Spinal cord (tissue), 10 donors: ENCODE measurements at places on chromosomes 4 and X. TPM values are rescaled to one million over a fixed set of nuclear protein-coding genes. Genes with fewer than 3 reads are reported as not detected.
A peak's percentile ranks its signal among the peaks of the same experiment; 100 is the strongest.

GRCh38 chr4:142467088-142467487 is 379.0 kb downstream of the INPP4B start:
- DNase-seq = no peak

DNA sequence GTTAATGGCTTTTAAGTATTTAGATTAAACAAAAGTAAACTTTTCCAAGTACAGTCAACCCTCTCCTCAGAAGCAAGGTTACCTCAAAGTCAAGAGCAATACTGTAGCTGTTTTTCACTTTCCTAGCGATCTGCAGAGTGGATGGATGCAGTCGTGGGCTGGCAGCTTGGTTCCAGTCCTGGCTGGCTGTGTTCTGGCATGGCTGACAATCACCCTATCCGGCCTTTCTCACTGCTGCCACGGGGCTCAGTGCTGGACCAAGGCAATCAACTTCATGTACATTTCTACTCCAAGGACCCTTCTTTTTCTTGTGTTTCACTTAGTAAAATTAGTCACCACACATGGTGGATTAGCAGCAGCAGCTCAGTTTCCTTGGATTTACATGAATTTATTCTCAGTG is 208.3 kb downstream of the GABRB1 start:
- no peak for DNase-seq

DNA sequence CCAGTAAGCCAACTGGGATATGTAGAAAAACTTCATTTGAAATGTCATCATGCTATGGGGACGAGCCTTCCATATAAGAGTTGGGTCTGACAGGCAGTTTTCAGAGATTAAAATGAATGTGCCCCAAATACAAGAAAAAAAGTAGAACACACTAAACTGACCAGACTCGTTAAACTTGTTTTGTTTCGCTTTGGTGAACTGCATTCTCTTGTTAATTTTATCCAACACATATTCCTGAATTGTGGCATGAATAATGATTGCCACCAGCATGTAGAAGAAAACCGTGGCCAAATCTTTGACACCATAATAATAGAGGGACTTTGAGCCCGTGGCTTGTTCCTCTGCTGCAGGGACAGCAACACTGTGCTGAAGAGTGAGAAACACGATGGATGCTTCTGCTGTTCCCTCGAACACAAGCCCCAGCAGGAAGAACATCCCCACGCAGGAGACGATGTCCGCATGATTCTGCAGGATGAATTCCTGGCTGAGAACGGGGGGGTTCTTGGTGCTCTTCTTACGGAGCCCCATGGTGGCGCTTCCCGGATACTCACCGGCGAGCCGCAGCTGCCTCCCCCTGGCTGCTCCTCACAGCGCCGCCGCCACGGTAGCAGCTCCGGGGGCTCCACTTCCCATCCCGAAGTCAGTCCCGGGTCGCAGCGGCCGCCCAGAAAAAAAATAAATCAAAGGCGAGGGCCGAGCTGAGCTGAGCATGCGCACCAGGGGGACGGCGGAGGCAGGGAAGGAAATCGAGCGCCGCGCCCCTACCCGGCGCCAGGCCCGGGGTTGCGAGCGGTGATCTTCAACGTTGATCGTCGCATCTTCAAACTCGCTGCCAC is at the start of gene TRAM1L1:
Gene TRAM1L1, minus strand, starts transcription at position 711 of the 836 bp plus-strand sequence. Its CDS starts 183 bp downstream, at position 528.
- DNase-seq = peak; percentile 75

GRCh38 chr4:33724685-33725084 is 2519.6 kb downstream of the ARAP2 start:
- DNase-seq = no peak

DNA sequence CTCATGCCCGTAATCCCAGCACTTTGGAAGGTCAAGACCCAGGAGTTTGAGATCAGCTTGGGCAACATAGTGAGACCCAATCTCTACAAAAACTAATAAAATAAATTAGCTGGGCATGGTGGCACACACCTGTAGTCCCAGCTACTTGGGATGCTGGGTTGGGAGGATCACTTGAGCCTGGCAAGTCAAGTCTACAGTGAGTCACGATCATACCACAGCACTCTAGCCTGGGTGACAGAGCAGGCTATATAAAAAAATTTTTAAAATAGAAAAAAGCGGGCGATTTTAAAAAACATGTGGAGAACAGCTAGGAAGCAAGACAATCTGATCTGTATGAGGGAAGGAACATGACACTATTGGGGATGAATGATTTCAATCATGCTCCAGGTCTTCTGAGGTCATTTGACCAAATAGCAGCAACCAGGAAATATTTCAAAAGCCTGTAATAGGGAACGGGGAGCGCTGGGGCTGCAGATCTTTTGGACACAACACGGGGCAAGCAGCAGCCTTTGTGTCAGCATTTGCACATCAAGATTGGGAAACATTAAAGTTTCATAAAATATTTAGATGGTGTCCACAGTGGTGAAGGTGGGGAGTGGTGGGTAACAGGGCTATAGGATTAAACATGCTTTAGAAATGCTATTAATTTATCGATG is 48.3 kb upstream of the GUCY1A1 start:
- no peak for DNase-seq

- no peak for DNase-seq
Measured at GRCh38 chr4:116358633-116359222, 726.6 kb downstream of the TRAM1L1 start.

- no peak for DNase-seq
Measured at GRCh38 chr4:164847016-164847415, 30.0 kb upstream of the APELA start.

DNA sequence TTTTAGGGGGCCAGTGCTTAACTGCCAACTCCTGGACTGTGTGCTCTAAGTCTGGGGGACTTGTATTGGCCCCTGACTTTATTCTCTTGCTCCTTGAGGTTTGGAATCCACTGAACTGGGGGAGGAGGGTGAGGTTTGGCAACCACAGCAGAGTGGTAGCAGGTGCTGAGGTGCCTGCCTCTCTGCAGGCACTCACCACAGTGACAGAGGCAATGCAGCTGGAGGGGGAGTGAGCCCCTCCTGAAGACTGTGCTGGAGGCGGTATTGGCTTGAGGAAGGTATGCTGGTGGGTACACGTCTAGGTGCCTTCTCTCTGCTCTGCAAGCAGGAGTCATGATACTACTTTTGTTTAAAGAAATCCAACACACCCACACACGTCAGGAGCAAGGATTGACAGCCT is 24.6 kb downstream of the CFAP299 start:
- DNase-seq = no peak

DNA sequence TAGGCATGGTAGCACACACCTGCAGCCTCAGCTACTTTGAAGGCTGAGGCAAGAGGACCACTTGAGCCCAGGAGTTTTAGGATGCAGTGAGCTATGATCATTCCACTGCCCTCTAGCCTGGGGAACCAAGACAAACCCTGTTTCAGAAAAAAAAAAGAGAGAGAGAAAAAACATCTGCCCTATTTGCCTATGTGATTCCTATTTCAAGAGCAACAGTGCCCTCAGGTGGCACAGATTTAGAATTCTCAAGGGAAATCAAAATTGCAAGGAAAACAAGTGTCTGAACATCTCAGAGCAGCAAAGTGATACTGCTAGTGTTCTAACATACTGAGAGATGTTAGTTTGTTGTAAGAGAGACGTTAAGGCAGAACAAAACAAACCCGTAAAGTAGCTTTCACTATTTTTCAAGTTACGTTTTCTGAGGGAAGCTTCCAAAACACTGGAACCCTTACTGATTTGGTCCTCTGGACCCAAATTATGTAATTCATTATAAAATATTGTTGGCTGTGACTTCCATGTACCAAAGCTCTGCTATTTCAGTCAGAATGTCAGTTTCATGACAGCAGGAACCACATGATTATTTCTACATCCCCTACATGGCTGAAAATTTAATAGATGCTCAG is 7.9 kb downstream of the BDH2 start:
- DNase-seq = peak; percentile 89

DNA sequence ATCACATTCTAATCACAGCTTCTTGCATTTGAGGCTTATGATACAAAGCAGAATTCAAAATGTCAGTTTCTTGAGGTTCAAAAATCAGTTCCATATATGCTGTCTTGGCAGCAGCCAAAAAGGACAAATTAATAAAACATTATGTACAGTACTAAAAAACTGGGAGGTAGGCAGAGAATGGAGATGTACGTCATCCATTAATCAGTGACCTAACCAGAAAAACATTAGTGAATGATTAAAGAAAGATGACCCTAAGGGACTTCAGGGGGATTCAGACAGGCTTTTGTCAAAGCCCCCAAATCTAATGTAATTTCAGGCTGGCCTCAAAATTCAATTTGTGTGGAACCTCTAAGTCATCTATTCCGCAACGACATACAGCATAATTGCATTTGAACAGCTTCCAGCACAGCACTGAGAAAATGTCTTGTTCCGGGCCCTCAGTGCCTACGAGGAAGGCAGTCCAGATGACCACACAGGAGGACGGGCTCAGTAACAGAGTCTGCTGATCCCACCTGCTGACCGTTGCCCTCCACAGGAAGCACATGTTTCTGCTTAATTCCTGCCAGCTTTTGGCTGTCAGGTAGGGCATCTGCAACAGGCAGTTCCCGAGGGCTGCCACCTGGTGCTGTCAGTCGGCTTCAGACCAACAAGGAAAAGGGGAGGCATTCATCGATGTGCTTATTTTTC is 83.8 kb upstream of the HHIP start:
- peak; percentile 17 for DNase-seq

GRCh38 chr4:4849524-4850193 is 9.8 kb upstream of the MSX1 start:
- no peak for DNase-seq

- DNase-seq = no peak
Measured at GRCh38 chrX:17854531-17854930, 6.6 kb downstream of the RAI2 start.

DNA sequence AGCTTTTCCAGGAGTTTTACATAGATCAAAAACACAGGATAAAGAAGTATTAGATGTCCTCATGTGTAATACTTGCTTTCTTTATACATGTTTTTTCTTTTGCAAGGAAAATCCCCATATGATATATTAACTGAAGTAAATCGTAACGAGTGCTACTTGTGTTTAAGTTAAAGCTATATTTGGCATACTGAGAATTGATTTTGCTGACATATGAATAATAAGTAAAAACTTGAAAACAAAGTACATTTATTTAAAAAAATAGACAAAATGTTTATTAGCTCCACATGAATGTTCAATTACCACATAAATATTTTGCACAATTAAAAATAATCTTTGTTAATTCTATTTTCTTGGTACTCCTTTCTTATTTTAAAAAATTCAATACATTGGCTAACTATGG is 884.7 kb downstream of the FSTL5 start:
- no peak for DNase-seq

- DNase-seq = no peak
Measured at GRCh38 chr4:86376850-86377249, 17.0 kb upstream of the MAPK10 start.

GRCh38 chr4:184329659-184330400 is 112.2 kb upstream of the ENPP6 start:
- DNase-seq = peak; percentile 74

DNA sequence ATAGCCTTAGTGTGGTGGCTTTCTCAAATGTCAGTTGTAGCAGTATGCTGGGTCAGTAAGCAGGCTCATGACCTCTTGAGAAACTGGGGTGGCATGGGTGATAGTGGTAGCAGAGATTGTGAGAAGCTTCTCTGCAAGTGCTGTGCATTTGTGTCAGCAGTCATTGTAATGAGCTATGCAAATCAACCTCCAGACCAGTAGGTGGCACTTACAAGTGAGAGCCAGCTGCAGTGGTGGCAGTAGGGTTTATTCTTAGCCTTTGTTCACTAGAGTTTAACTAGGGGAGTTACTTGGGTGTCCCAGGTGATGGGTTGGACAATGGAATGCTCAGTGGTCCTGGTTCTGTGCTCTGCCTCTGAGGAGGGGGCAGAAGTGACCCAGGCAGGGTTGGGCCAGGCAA is 818.7 kb downstream of the PCDH7 start:
- DNase-seq = no peak

DNA sequence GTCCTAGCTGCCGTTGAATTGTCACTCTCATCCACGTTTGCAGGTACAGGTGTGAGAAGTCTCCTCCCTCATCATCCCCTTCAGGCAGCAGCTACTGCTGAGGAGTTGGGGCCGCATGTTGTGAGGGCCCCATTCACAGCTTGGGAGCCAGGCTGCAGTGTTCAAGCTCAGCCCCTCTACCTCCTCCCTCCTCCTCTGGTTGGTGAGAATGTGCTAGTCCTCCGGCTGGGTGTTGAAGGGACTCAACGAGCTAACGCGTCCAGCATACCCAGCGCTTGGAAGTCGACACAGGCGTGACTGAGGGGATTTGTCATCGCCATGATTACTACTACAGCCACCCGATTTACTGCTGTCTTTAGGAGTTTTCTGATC is 82.0 kb upstream of the PSAPL1 start:
- no peak for DNase-seq

DNA sequence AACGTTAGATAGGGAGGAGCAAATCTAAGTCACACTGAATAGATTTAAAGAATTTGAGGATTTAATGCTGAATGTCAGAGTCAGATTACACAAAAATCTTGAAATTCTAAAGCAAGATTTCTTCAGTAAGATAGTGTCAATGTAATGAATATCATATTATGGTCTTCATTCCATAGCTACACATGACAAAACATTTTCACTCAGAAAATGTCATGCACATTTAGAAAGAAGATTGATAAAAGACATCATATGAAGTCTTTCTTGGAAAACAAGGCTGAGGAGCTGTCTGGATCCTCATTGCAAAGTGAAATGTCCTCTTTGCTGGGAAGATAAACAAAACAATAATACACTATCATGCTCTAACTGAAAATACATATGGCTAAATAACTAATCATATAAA is 1006.9 kb downstream of the PCDH7 start:
- no peak for DNase-seq

- DNase-seq = no peak
Measured at GRCh38 chr4:2742081-2742822, 13.9 kb downstream of the TNIP2 start.

The FAM133A gene
- 3.4 TPM for total RNA-seq

The TMEM154 gene
- total RNA-seq = 0.94 TPM

The EIF4E gene
- 183 TPM for total RNA-seq

The RBMXL3 gene
- total RNA-seq = not detected

The ARHGAP36 gene
- 56.6 TPM for total RNA-seq

The HELQ gene
- 20.6 TPM for total RNA-seq

The TMEM271 gene
- 6.7 TPM for total RNA-seq

The SCML2 gene
- total RNA-seq = 5.0 TPM

The EFHC2 gene
- 8.0 TPM for total RNA-seq

The DNAAF6 gene
- 1.8 TPM for total RNA-seq

The DRP2 gene
- 4.2 TPM for total RNA-seq

The SLITRK2 gene
- 8.3 TPM for total RNA-seq
